ENCODE measurements at places on chromosomes 4 and X. TPM values are rescaled to one million over a fixed set of nuclear protein-coding genes. Genes with fewer than 3 reads are reported as not detected.

DNA sequence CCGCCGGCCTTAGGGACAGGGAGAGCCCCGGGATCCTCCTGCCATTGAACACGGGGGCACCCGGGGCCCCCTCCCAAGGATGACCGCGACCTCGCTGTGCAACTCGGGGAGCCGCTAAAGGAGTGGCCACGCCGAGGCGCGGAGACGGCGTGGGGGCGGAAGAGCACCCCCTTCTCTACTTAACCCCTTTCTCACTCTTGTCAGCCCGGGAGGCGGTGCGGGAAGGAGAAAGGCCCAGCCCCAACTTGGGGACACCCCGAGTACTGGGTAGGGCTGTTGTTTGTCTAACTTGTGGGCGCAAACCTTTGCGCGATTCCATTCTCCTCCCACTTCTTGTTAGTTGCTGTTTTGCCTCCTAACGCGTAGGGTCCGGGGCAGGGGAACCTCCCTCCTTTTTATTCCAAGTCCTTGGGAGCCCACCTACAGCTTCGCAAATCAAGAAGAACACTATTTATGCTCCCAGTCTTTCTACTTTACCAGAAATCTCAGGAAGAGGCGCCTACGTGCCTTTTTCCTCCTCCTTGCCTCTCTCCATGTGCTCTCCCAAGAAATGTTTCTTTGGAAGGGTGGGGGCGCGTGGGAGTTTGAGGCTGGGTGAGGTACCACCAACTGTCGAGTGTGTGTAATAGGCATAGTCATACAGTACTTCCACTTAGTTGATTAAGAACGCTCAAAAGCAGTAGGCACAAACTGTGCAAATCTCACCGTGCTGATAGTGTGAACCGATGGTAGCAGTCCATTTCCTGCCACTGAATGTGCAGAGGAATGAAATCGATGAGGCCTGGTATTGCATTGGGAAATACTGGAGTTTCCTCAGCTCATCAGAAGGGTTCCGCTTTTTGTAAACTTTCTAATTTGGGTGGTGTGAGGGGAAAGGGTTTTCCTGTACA is 813 bp downstream of the DIAPH2 start:
- H3K27me3 ChIP-seq, result no peaks in the 10 kb centered on the region
- no peaks in the 10 kb centered on the region for H3K36me3 ChIP-seq
- peak overlapping the region; percentile 95 for H3K4me3 ChIP-seq
- peaks cover 9% of the 10 kb centered on the region for H3K4me1 ChIP-seq
- DNase-seq, result peak; percentile 58
- H3K27ac ChIP-seq, result peak overlapping the region; percentile 92

DNA sequence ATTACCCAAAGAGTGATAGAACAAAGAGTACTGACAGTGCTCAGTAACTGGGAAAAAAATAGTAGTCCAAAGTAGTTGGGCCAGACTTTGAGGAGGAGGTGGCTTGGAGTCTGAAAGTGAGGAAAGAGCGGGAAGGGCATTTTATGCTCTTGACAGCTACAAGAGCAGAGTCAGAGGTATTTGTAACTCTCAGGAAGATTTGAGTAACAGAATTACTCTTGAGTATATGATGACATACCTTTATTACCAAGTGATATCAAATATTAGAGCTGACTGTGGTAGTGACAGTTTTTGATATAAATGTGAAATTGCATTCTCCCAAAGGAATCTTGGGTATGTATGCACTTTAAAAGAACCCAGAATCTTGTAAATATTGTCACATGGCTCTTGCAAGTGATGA is 2.2 kb downstream of the SLAIN2 start:
- no peaks in the 10 kb centered on the region for H3K27me3 ChIP-seq
- DNase-seq, result no peak
- H3K4me3 ChIP-seq, result peak overlapping the region; percentile 88
- peak overlapping the region; percentile 100 for H3K27ac ChIP-seq
- H3K4me1 ChIP-seq, result peaks cover 35% of the 10 kb centered on the region
- H3K36me3 ChIP-seq, result no peaks in the 10 kb centered on the region

DNA sequence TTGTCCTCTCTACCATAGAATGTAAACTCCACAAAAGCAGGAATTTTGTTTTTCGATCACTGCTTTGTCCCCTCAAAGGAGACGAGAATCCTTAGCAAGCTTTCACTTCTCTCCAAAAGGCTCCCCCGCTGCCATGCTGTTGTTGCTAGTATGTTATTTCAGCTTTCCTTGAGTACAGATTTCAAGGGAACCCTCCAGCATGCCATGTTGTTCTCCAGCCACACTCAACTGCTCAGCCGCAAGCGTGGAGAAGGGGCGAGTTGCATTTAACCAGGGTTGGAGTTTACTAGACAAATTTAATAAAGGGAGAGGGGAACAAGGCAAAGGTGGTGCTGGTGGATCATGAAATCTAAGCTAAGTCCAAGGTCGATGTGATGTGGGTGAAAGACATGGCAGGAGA is 23.1 kb downstream of the NSDHL start:
- no peak overlapping the region for H3K27ac ChIP-seq
- peaks cover 6% of the 10 kb centered on the region for H3K36me3 ChIP-seq
- H3K4me3 ChIP-seq, result no peak overlapping the region
- H3K27me3 ChIP-seq, result no peaks in the 10 kb centered on the region
- no peaks in the 10 kb centered on the region for H3K4me1 ChIP-seq

DNA sequence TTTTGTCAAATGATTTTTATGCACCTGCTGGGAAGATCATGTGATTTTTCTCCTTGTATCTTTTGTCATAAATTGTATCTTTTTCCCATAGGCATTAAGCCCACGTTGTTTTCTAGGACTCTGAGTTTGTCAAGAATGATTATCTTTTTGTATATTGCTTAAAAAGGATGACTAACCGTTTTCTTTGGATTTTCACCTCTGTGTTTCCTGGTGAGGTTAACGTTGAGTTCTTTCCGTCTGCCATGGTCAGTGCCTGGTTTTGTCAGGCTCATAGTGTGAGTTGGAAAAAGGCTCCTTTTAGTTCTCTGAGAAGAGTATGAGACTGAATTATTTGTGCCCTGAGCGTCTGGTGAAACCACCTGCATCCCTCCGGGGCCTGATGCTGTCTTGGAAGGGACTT is 21.9 kb downstream of the PCGF3 start:
- peaks cover 3% of the 10 kb centered on the region for H3K4me1 ChIP-seq
- no peak for DNase-seq
- H3K4me3 ChIP-seq, result no peak overlapping the region
- no peak overlapping the region for H3K27ac ChIP-seq
- H3K36me3 ChIP-seq, result no peaks in the 10 kb centered on the region
- H3K27me3 ChIP-seq, result no peaks in the 10 kb centered on the region

DNA sequence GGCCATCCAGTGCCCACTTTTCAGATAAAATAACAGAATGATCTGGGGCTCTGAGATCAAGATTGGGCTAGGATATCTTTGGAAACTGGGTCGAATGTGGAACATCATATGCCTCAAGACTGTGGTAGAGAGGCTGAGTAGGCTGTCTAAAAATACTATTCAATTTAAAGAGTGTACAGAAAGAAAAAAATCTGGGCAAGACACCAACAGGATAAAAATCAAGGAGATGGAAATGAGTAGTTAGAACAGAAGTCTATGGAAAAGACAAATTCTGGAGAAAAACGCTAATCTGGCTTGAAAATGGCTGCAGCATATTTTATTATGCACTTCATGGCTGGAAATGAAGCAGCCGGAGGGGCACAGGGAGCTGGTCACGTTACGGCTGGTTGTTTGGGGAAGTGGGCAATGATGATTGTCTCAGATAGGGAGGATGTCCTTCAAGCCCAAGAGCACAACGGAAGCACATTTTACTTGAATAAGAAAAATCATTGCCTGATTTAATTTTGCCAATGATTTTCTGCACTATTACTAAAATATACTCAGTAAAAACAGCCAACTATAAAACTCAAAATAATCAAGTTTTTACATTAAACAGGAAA is 27.1 kb upstream of the MAPK10 start:
- no peaks in the 10 kb centered on the region for H3K4me1 ChIP-seq
- no peaks in the 10 kb centered on the region for H3K36me3 ChIP-seq
- H3K27me3 ChIP-seq, result no peaks in the 10 kb centered on the region
- no peak overlapping the region for H3K4me3 ChIP-seq

GRCh38 chr4:14035076-14035475 is 407.6 kb upstream of the BOD1L1 start:
- H3K4me1 ChIP-seq, result no peaks in the 10 kb centered on the region
- no peak overlapping the region for H3K4me3 ChIP-seq
- no peaks in the 10 kb centered on the region for H3K36me3 ChIP-seq
- H3K27ac ChIP-seq, result no peak overlapping the region

DNA sequence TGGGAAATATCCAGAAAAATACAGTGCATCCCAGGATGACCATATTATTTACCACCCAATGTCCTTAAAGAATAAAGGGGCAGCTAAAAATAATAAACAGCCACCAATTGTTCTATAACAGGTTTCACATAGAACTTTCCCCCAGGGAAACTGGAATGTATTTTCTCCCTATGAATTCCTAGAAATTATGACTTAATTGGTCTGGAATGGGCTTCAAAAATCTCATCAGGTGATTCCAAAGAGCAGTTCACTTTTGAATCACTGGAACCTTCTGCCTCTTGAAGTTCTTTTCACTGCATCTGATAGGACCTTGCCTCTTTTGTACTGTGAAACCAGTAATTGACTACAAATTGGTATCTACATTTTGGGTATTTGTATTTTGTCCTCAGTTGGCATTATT is 119.3 kb downstream of the ZNF330 start:
- DNase-seq, result no peak
- no peak overlapping the region for H3K27ac ChIP-seq
- H3K4me3 ChIP-seq, result no peak overlapping the region
- H3K4me1 ChIP-seq, result no peaks in the 10 kb centered on the region
- H3K27me3 ChIP-seq, result peaks cover 3% of the 10 kb centered on the region
- no peaks in the 10 kb centered on the region for H3K36me3 ChIP-seq

DNA sequence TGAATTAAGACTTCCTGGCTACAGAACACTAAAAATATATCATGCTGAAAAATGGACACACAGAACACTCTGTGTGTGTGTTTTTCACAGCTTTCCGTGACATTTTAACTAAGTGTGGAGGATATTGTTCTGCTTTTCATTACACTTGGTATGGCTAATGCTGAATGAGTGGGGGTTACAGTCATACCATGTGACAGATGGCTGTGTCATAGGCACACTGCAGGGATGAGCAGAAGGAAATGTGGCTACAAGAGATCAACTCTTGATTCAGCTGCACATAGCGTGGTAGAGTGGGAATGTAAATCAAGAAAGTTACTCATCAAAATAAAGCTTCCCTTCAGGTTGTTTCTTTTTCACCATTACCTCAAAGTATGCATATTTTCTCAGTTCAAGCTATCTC is 669.8 kb downstream of the IQCM start:
- no peak for DNase-seq
- no peak overlapping the region for H3K27ac ChIP-seq
- no peaks in the 10 kb centered on the region for H3K4me1 ChIP-seq

DNA sequence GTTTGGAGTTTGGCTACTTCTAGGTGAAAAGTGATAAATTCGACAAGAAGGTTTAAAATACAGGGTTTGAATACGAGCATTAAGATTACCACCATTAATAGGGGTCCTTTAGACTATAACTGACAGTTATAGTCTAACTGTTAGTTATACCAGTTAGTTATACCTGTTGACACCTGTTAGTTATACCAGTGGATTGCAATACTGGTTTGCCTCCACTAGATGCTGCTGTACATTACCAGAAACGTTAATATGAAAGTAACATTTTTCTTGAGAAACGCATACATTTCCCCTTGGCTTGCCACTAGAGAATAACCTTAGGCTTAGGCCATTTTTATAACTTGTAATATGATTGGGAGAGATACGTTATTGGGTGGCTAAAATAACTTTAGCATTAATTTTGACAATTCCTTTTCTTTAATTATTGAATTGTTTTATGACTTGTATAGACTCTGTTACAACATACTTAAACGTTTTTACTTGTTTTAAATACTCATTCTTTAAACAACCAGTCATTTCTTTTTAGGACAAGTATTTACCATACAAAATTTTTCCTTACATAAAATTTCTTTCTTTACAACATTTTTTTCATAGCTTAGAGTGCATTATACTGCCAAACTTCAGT is 911.2 kb downstream of the FSTL5 start:
- no peak overlapping the region for H3K27ac ChIP-seq
- peak; percentile 21 for DNase-seq
- H3K4me1 ChIP-seq, result no peaks in the 10 kb centered on the region
- H3K4me3 ChIP-seq, result no peak overlapping the region
- no peaks in the 10 kb centered on the region for H3K27me3 ChIP-seq
- H3K36me3 ChIP-seq, result no peaks in the 10 kb centered on the region

DNA sequence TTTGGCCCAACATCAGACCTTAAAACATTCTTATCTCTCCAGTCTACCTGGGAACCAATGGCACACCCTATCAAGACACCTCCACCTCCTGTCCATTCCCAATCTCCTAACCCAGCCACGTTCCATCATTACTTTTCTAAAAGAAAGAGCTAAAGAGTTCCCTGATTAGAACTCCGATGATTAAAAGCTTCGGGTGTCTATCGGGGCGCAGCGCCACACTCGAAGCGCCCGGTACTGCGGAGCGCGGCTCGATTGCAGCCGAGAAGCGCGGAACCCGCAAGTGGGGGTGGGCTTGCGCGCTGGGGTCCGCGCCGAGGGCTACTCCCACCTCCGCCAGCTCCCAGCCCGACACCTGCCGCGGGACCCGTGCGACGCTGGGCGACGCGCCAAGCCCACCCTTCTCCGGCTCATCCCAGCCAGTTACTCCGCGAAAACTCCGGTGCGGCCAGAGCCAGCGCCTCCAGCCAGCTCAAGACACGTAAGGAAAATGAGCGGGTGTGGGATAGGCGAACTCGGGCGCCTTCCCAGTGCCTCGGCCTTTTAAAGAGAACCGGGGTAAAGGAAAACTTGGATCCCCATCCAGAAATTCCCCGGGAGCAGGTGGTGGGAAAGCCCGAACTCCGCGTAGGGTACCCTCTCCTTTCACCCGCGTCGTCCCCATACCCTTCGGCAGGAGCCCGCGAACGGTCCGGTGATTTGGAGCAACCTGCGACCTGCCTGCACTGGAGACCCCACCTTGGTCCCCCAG is 593 bp downstream of the NPY1R start:
- peaks cover 18% of the 10 kb centered on the region for H3K27me3 ChIP-seq
- peak overlapping the region; percentile 80 for H3K4me3 ChIP-seq
- no peak overlapping the region for H3K27ac ChIP-seq
- no peaks in the 10 kb centered on the region for H3K36me3 ChIP-seq

- peaks cover 15% of the 10 kb centered on the region for H3K4me1 ChIP-seq
- no peak overlapping the region for H3K4me3 ChIP-seq
- DNase-seq, result no peak
- no peaks in the 10 kb centered on the region for H3K36me3 ChIP-seq
Measured at GRCh38 chrX:112085149-112085548, 2.6 kb upstream of the TRPC5 start.

GRCh38 chr4:25160714-25161592 is 704 bp upstream of the SEPSECS start:
- DNase-seq, result peak; percentile 58
- peaks cover 12% of the 10 kb centered on the region for H3K4me1 ChIP-seq
- peak overlapping the region; percentile 89 for H3K27ac ChIP-seq
- no peaks in the 10 kb centered on the region for H3K27me3 ChIP-seq
- peak overlapping the region; percentile 36 for H3K4me3 ChIP-seq

DNA sequence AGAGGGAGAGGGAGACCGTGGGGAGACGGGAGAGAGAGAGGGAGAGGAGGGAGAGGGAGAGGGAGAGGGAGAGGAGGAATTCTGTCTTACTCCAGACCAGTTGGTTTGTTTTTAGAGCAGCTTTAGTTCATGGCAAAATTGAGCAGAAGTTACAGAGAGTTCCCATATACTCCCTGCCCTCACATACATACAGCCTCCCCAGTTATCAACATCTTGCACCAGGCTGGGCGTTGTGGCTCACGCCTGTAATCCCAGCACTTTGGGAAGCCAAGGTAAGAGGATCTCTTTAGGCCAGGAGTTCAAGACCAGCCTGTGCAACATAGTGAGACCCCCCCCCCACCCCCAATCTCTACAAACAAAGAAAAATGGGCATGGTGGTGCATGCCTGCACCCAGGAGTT is 79.8 kb upstream of the OGT start:
- DNase-seq, result no peak
- H3K27ac ChIP-seq, result no peak overlapping the region
- no peaks in the 10 kb centered on the region for H3K27me3 ChIP-seq
- H3K4me3 ChIP-seq, result no peak overlapping the region

Gene FREM3
- polyA plus RNA-seq, result not detected

Gene DIPK2B
- 0.29 TPM for polyA plus RNA-seq

Gene CTAG2
- polyA plus RNA-seq, result not detected

All from hepatocyte (in vitro differentiated cells).